IPS DF 6.9 (cell line): ENCODE measurements at places on chromosomes 7 and 10.

DNA sequence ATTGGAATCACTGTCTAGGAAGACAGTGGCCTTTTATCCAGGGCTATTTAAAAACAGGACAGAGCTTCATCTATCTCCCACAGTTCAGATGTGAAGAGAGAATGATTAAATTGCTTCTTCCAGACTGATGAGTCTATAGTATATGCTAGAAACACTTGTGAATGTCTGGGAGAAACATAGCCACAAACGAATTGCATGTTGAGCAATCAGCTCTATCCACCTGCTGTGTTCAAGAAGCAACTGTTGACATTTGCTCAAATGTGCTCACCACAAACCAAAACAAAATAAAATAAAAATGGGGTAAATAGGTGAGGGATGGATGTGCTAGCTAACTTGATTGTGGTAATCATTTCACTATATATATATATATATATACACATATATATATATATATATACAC is 195.1 kb downstream of the HECW1 start:
- no peak for DNase-seq

DNA sequence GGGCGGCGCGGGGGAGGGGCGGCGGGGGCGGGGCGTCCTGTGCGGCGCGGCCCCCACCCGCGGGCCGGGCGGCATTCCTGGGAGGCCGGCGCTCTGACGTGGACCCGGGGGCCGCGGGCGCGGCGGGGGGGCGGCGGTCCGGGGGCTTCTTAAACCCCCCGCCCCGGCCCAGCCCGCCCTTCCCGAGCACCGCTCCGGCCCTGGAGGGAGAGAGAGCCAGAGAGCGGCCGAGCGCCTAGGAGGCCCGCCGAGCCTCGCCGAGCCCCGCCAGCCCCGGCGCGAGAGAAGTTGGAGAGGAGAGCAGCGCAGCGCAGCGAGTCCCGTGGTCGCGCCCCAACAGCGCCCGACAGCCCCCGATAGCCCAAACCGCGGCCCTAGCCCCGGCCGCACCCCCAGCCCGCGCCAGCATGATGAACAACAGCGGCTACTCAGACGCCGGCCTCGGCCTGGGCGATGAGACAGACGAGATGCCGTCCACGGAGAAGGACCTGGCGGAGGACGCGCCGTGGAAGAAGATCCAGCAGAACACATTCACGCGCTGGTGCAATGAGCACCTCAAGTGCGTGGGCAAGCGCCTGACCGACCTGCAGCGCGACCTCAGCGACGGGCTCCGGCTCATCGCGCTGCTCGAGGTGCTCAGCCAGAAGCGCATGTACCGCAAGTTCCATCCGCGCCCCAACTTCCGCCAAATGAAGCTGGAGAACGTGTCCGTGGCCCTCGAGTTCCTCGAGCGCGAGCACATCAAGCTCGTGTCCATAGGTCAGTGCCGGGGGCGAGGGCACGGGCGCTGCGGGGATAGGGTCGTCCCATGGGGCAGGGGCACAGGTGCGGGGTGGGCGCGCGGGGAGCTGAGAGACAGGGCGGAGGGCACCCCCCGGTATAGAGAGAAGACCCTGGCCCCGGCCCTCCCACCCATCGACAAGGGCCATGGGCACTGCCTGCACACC is at the start of gene FLNC:
Gene FLNC (plus strand): TSS at position 176 of the 947 bp plus-strand sequence. CDS start 232 bp downstream, at position 408.
- no peak for DNase-seq

GRCh38 chr10:68301790-68302502 is 29.9 kb upstream of the HNRNPH3 start:
- DNase-seq, result no peak

GRCh38 chr7:129914536-129915272 is 38.1 kb downstream of the UBE2H start:
- no peak for DNase-seq

- no peak for DNase-seq
Measured at GRCh38 chr7:1548944-1549343, 7.1 kb downstream of the TMEM184A start.

GRCh38 chr10:62900829-62901571 is 84.8 kb upstream of the EGR2 start:
- no peak for DNase-seq

DNA sequence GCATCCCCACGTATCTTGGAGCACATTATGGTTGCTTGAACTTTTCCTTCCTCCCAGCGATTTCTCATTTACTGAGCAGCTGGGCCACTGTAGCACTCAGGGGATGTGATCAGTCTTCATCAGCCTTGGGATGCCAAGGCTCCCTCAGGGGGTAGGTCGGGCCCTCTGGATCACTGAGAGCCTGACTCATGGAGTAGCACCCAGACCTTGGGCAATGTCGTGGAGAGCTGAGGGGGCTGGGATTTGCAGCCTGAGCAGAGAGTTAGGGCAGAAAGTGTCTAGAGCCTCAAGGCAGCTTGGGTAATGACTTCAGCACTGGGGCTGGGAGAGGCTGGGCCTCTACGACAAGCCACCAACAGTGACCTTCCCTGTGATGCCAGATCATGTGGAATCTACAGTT is 86.5 kb upstream of the CXCL12 start:
- no peak for DNase-seq

DNA sequence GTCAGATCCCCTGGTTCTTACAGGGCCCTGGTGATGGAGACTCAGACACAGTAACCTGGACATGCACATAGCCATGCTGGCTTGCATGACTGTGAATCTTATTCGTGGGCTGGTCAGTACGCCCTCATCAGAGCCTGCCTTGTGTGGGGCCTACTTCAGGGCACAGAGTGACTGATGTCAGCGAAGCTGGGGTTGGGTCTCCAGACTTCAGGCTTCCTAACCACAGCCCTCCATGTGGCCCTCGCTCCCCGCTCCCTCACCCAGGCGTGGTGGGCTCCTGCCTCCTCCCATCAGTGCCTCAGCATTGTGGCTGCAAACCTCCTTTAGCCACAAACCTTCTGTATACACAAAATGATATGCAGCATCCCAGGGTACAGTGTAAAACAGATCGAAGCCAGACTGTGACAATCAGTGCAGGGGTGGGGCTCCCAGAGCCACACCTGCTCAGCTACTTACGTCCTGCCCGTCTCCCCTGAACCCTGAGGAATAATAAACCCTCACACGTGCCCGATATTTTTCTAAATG is 7.1 kb upstream of the C10orf105 start:
- no peak for DNase-seq

DNA sequence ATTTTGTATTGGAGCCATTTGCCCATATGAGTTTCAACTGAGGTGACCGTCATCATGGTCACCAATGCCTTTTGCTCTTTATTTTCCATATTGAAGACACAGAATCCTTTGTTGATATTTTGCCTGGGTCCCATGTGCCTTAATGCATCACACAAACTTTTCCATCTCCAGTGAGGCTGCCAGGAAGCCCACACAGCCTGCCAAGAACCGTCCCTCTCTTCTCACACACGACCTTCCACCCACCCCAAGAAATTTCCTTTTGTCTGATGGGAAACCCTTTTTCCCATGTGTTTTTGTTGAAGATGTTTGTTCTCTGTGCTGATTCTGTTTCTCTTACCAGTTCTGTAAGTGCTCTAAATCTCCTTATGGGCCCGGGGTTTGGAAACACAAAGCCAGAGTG is 168.9 kb downstream of the CSTF2T start:
- no peak for DNase-seq

DNA sequence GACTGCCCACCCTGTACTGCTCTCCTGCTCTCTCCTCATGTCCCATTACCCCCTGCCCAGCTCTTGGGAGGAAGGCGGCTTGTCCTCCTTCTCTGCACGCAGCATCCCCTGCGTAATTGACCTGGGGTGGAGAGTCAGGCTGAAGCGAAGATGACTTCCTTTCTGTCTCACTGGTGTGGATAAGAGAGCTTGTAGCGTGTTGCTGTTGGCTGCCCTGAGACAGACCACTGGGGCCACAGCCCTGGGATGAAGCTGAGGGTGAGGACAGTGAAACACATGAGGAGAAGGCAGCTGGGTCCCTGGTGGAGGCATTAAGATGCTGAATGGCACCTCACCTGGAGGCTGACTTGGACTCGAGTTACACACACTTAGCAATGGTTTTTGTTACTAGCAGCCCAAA is 310.3 kb upstream of the ZNF32 start:
- no peak for DNase-seq

DNA sequence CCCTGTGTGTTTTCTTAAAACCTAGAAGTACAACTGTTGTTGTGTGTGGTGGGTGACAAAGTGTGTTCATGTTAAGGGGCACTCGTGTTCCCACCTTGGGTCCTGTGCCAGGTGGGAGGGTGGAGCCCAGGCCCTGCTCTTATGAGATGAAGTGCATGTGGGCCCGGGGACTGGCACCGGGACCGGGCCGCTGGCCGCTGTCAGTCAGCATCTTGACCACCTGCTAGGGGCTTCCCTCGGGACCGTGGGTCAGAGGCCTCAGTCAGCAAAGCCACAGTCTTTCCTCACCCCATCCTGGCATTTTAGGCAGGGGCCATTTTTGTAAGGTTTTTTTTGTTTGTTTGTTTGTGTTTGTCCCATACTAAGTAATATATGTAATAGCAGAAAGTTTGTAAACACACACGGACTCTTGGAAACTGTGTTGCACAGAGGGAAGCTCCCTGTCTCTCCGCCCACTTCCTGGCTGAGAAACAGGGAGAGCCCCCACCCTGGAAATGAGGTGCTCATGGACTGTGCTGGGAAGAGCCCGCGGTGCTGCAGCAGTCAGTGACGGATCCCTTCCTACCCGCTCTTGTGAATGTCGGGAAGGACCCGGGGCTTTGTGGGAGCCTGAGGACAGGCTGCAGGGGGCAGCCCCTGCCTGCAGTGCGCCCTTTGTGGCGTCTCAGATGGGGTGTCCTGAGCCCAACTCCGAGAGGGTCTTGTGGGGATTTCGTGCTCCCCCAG is 13.4 kb downstream of the AGAP3 start:
- no peak for DNase-seq

- DNase-seq, result no peak
Measured at GRCh38 chr7:102891693-102892261, 21.0 kb upstream of the LRRC17 start.

GRCh38 chr7:55546814-55547213 is 25.5 kb downstream of the VOPP1 start:
- no peak for DNase-seq

DNA sequence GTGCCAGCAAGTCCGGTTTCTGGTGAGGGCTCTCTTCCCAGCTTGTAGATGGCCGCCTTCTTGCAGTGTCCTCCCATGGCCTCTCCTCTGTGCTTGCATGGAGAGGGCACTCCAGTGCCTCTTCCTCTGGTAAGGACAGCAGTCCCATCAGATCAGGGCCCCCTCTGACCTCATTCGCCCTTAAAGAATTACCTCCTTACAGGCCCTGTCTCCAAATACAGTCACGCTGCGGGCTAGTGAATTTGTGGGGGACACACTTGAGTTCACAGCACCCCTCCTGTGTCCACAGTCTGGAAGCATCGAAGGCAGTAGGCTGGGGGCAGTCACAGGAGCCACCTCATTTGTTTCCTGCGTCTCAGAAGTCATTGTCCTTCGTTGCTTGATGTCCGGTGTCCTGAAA is 54.6 kb downstream of the LHPP start:
- no peak for DNase-seq

DNA sequence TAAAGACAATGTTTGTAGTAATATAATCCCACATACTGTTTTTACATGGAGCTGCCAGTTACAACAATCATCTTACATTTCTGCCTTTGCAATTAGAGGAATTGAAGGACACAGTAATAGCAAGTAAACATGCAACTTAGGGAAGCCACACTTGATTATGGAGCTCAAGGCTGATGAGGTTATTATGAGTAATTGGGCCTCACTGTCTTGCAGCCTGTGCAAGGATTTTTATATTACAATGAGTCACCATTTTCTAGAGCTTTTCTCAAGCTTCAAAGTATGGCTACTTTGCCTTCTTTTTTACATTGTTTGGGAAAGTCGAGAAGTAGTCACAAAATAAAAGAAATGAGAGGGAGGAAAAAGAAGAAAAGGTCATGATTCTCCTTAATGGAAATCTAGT is 226.4 kb downstream of the KIAA1217 start:
- no peak for DNase-seq

DNA sequence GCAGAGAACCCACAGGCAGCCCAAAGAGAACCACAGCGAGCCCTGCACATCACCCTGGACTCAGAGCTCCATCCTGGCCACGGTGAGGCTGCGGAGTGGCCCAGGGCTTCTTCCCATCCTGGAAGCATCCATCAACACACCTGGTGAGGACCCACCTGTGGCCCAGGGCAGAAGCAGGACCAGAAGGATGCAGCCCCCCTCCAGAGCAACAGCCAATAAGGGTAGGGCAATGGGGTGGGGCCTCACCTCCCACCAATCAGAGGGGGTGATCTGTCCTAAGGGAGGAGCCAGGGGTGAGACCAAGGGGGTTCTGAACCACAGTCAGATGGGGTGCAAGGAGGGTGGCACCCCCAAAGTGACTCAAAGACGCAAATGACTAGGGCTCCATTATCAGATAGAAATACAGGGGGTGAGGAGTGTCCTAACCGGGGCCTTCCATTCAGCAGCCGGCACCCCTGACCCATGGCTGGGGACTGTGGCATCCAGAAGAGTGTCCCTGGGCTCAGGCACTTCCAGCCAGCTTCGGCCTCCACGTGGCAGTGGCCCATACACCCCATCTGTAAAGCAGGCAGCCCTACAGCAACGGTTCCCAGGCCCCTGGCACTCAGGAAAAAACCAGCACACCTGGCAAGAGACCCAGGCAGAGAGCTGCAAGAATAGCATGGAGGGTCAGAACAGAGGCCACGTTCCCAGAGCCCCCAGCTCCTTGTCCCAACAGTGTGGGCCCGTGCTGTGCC is 36.9 kb downstream of the STK32C start:
- DNase-seq, result no peak

DNA sequence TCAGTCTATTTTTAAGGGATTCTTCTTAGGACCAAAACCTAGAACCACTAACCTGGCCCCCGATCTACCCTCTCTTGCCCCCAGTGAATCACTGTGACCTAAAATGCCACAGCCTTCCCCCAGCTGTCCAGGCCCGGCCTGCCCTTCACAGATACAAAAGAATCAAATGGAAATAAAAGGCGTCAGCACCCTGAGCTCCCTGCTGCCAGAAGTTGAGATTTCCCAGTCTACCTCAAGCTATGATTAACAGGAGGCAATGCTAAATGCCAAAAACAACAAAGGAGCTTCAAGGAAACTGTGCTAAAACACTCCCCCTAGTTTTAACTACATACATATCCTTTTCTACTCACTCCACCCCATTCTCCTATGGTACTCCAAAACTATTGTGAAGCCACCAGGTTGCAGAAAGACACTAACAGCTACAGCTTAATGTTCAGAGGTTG is 67.8 kb downstream of the GSAP start:
- DNase-seq, result no peak

- DNase-seq, result no peak
Measured at GRCh38 chr7:28125431-28126409, 54.9 kb downstream of the JAZF1 start.

DNA sequence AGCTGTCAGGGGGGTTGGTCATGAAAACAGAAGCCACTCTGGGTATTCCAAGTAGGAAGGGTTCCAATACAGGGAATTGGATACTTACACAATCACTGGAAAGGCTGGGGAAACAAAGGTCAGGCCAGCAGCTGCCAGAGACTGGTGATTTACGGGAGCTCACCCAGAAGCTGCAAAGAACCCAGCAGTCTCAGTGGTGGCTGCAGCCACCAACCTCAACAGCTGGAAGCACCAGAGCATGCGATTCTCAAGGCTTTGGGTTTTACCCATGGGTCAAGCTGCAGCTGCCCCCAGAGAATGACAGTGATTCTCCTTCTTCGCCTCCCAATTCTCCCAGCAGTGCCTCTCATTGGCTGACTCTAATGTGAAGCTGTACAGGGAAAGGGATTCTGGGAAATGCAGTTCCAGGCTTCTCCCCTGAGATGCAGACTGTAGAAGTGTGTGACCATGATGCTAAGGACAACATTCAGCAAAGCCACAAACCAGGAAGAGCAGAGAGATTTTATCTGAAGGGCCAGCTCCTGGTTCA is 107.2 kb upstream of the TCF7L2 start:
- DNase-seq, result no peak
